LHCN-M2 (cell line): ENCODE measurements at places on chromosomes 4 and X.

- peak; percentile 61 for DNase-seq
Measured at GRCh38 chr4:137531168-137531985, 917 bp downstream of the PCDH18 start.

DNA sequence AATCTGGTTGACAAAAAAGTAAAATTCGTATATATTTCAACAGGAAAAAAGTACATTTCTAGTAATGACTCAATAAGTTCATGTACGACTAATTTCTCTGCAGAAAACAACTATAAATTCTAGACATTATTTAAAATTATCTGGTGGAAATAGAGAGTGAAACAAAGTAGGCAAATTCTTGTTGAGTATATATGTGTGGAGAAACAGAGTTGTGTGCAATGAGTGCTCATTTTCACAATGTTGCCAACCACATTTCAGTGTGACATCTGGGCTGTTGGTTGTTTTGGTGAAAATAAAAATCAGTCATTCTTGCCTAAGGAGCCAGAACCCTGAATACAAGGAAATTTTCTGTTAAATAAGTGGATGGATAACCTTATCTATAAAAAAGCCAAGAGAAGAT is 372.0 kb upstream of the NDST4 start:
- no peak for DNase-seq

GRCh38 chrX:153906126-153906917 is 1.8 kb downstream of the AVPR2 start:
- DNase-seq, result no peak

GRCh38 chrX:38500866-38501265 is 60.5 kb upstream of the TSPAN7 start:
- DNase-seq, result peak; percentile 82

DNA sequence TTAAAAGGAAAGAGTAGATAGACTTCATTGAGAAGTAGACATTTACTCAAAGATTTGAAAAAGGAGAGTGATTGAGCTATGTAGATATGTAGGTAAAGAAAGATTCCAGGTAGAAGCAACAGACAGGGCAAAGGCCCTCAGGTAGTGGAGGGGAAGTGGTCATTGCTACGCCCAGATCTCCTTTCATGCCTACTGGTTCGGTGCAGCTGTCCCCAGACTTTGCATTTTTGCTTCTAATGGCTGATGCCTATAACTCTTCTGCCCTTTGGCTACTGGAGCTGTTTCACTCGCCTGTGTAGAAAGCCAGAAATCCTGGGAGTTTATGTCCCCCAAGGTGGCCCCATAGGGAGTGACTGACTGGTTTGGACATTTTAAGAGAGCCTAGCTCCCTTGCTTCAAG is 16.9 kb upstream of the ARMCX2 start:
- DNase-seq, result no peak
